ENCODE measurements at places on chromosomes 2 and 18. TPM values are rescaled to one million over a fixed set of nuclear protein-coding genes. Genes with fewer than 3 reads are reported as not detected.

GRCh38 chr18:32174719-32175118 is 15.1 kb upstream of the MEP1B start:
- DNase-seq: no peak

DNA sequence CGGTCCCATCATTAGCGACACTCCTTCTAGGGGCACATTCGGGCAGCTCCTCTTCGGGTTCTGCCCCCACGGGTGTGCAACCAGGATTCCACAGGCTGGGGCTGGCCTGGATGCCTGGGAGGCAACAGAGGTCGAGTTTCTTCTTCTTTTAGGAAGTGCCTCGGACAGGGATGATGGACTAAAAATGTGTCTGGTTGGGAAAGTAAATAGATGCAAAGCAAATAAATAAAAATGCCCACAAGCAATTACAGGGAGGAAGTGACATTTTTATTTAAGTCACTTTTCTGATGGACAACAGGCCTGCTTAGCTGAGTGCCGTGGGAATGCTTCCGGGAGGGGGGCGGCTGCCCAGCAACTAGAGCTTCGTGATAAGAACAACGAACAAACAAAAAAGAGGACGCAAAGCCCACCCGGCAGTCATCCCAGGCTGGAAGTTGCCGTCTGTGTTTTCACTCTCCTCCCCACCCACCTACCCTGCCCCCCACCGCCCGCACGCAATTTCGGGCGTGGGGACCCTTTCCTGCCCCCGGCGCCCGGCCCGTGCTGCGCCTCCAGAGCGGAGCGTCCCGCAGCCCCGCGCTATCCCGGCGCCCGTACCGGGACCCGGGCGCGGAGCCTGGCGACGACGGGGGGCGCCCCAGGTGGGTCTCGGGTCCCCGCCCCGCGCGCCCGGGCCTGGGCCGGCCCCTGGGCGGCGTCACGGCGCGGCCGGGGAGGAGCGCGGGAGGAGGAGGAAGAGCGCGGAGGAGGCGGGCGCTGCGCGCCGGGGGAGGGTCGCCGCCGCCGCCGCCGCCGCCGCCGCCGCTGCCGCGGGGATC is 412 bp upstream of the NCK2 start:
- peak; percentile 70 for DNase-seq

Gene SLC5A7
- 0.43 TPM for total RNA-seq

DNA sequence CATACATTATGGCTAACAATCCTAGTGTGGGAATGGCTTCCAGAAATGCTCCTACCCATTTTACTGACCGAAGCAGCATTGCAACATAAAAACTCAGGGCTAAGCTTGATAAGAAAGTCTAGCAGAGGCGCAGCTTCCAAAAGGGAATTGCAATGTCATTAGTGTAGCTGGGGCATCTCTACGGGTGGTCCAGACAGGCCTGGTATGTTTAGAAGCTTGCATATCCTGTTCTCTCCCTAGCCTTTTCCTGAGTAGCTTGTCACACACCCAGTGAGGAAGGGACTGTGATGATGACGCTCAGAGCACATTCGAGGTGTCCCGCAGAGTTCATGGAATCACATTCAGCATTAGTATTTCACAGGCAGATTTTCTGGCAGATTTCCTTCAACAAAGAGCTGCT is 38.0 kb upstream of the COL5A2 start:
- DNase-seq: no peak

- DNase-seq: no peak
These were observed 132.2 kb upstream of the ZFP36L2 start for GRCh38 chr2:43358410-43359201.

Gene ARHGAP28
- total RNA-seq: 5.6 TPM

- DNase-seq: peak; percentile 55
These were observed 511 bp upstream of the ANKMY1 start for GRCh38 chr2:240558236-240558761.

DNA sequence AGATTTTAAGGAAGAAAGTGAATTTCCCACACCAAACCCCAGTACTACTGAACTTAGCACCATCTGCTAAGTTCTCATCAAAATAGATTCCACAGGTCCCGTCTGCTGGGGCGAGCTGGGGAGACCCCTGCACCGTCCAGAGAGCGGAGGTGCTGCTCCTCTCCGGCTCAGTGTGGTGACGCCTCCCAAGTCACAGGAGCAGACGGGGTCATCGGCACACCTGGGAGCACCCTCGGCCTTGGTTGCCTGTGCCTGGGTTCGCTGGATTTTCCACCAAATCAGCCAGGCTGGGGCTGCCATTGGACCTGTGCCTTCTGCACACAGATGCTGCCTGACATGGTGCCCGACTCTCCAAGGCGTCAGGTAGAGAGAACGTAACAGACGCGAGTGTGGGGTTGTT is 141.3 kb downstream of the PXDN start:
- DNase-seq: no peak

- no peak for DNase-seq
These were observed 5.2 kb downstream of the CD207 start for GRCh38 chr2:70830366-70830765.

GRCh38 chr18:48026216-48026615 is 95.8 kb upstream of the SMAD2 start:
- DNase-seq: peak; percentile 49

DNA sequence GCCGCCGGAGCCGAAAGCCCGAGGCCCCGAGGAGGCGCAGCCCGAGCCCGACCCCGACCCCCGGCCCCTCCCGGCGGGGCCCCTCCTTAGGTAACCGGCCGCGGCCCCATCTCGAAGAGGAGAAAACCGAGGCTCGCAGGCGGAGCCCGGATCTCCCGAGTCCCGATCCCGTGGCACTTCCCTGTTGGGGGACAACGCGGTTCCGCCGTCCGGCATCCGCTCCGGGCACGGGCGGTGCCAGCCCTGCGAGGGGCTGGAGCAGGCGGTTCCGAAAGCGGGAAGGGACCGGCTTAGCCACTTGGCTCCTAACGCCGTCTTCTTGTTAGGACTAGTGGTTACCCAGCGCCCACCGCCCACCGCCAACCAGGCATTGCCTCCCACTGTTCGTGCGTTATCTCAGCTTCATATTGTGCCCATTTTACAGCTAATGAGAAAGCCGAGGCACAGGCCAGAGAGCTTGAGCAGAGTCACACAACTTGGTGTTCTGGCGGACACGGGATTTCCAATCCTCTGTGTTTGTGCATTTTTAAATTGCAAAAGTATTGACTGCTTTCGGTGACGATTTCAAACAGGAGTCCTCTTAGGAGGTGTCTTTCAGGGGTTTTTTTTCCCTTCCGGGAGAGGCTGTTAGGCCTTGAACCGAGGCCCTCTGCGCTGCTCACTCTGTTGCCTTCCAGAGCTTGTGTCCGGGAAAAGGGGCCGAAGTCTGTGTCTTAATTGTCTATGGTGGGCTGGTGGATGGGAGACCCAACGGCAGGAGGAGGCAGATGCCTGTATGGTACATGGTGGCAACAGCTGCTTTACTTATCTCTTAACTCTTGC is 562 bp downstream of the CENPA start:
- no peak for DNase-seq

Gene MAP2
- total RNA-seq: 2.4 TPM

DNA sequence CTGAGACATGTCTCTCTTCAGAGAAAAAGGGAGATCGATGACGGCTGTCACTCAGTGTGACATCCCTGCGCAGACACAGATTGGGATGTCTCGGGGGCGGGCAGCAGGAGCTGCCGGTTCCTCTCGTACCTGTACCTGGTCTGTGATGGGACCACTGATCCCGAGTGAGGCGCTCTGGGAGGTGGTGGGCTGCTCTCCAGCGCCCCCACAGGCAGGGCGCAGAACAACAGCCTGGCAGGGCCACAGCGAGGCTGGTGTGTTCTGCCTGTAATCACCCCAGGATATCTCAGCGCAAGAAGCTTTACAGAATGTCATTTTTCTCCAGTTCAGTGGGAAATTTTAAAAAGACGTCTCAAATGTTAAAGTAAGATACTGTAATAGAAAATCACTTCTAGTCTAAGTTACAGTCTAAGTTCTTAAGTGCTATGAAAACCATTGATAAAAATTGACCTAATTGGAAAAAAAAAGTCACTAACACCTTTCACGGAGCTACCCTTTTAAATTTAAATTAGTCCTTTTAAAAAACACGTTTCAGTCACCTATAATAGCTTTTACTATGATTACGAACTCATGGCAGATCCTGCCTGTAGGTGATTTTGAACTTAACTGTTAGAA is 189.8 kb downstream of the SNTG2 start:
- peak; percentile 22 for DNase-seq

Gene MORN2
- total RNA-seq: 17.0 TPM

- DNase-seq: no peak
These were observed 1090.0 kb downstream of the BCL11A start for GRCh38 chr2:59463426-59463825.

GRCh38 chr2:33336036-33336625 is 140.3 kb upstream of the RASGRP3 start:
- DNase-seq: no peak

GRCh38 chr2:136025057-136025973 is 39.9 kb upstream of the DARS1 start:
- peak; percentile 80 for DNase-seq

GRCh38 chr2:74076074-74076470 is 71.6 kb downstream of the BOLA3 start:
- DNase-seq: no peak

DNA sequence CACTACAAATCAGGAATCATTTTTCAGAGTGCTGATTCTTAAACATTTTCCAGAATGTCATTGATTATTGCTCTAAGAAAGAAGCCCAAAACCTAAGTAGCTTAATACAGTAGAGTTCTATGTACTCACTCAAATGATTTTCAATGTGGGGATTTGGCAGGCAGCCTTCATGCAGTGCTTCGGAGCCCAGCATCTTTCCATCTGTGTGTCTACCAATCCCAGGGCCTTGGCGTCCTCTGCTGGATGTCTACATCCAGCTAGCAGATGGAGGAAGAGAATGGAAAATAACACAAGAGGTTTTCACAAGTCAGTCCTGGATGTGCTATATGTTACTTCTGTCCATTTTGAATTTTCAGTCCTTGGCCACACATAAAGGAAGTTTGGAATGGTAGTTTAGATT is 151.8 kb downstream of the RDH14 start:
- no peak for DNase-seq

Gene GCG
- total RNA-seq: 0.22 TPM

GRCh38 chr2:10269291-10269690 is 33.4 kb upstream of the HPCAL1 start:
- no peak for DNase-seq

Gene UGT1A3
- total RNA-seq: not detected

Gene RASGRP3
- 13.5 TPM for total RNA-seq

Gene TLX2
- not detected for total RNA-seq

DNA sequence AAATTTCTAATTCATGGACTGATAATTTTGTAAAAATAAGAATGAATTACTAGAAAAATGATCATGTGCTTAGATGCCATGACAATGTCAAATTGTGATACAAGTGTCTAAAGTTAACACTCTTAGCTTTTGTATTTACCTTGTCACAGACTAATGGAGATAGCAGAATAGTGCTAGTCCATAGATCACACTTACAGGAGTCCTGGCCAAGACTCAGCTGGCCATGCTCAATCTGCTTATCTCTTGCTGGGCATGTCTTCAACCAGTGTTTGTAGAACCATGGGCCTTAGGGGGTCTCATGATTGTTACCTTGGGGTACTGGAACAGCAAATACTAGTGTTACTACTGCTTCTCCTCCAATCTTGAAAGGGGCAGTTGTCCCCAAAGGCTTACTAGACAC is 44.0 kb downstream of the TET3 start:
- no peak for DNase-seq

Gene KLHL30
- total RNA-seq: 4.3 TPM

Gene NDUFAF7
- 35.7 TPM for total RNA-seq

GRCh38 chr2:111930409-111930808 is 32.0 kb downstream of the MERTK start:
- no peak for DNase-seq

DNA sequence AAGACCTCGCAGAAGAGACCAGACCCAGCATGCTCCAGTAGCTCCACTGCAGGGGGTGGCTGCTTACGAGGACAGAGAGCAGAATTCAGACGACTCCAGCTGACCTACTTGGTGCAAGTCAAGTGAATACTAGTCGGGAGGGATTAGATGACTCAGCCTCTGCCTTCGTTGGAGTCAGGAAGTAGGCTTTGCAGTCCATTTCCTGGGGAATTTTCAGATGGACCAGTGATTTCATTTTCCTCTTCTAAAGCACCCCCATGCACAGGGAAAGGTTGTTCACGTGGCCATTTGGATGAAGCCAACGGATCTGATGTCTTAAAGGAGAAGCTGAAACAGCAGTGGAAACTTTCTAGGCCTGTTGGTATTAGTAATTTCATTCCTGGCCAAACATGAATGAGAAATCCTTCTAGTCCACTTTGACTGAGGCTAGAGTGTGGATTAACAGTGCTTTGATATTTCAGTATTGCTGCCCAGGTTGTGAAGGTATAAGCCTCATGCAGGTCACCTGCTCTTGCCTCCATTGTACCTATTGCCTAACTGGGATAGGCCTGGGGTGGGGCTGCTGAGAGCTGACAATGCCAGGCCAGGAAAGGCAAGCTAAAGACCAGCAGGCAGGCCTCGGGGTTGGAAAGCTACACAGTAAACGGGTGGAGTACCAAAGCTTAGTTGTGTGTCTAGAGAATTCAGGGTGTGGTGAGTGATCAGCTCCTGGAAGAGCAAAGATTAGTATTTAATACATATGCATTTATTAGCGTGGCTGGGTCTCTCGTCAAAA is 117.6 kb upstream of the FOSL2 start:
- no peak for DNase-seq

- no peak for DNase-seq
These were observed 12.8 kb upstream of the TTN start for GRCh38 chr2:178819992-178820391.

DNA sequence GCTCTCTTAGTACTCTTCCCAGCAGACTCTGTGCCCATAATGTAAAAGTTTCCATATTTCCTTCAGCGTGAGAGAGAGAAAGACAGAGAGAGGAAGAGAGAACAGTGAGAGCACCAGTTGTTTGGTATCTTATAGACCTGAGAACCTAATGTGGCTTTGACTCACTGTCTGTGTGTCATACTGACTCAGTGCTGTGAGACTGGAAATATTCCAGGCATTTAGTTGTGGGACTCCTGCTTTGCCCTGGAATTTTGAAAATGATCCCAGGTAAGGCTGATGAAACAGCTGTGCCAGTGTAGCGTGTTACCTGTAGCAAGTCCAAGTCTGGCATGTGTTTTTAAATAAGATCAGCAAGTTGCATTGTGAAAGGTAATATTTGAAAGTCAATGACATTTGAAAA is 87.9 kb upstream of the KCNH7 start:
- no peak for DNase-seq

GRCh38 chr18:8707556-8708300 is 2.4 kb downstream of the MTCL1 start:
- no peak for DNase-seq

DNA sequence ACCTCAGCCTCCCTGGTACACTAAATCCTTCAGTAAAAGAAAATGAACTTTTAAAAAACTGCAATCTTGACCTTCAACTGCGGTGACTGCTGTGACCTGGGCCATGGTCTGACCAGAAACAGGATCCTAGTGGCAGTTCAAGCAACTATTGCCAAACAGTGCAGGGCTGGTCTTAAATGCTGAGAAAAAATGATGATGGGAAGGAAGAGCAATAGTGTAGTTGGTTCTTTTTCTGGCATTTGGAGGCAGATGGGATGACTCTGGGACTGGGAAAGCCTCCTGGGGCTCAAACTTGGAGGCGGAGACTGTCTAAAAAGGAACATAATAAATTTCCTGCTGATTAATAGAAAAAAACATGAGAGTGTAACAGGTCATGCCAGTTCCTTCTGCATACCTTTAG is 45.4 kb downstream of the CHN1 start:
- DNase-seq: peak; percentile 50

Gene MBD1
- 113 TPM for total RNA-seq

Data from adrenal gland (tissue), 19 donors.